ENCODE measurements at places on chromosomes 6 and 20. TPM values are rescaled to one million over a fixed set of nuclear protein-coding genes. Genes with fewer than 3 reads are reported as not detected.

DNA sequence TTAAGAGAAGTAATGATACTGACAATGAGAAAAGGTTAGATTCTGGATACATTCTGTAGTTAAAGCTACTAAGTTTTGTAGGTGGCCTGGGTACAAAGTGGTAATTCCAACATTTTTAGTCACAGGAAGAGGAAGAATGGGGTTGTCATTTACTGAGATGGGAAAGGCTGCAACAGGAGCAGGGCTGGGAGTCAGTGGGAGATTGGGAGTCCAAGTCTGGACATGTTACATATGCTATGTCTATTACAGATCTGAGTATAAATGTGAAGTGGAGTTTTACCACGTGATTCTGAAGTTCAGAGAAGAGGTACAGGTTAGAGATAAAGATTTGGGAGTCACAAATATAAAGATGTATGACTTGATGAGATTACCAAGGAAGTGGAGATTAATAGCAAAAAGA is 116.2 kb downstream of the RWDD2A start:
- DNase-seq = no peak

DNA sequence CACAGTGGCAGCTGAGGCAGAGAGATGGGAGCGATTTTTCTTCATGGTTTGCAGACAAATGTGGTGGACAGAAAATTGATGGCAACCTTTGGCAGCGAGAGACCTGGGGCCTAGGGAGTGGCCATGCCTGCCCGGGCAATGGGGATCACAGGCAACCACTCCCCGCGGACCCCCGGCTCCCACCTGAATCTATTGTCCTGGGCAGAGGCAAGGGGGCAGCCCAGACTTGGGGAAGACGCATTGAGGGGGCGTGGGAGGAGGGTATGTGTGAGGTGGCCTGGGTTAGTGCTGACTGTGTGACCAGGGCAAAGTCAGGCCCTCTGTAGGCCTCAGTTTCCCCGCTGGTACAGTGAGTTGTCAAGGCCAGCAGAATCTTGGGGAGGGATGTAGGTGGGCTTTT is 53.6 kb upstream of the BLCAP start:
- no peak for DNase-seq

DNA sequence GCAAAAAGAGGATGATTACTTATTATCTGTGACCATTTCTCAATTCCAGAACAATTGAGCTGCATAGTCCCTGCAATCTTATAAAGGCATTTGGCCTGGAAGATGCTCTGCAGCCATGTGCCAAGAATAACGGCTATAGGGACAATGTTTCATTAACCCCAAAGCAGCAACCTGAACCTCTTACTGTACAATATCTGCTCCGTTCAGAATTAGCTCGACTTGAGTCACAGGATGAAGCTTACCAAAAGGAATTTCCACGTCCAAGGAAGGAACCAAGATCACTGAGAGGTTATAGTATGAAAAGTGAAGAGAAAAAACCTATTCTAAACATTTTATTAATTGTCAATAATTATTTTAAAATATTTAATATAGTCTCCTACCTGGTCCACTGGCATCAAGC is 167.3 kb upstream of the GMDS start:
- DNase-seq = no peak

DNA sequence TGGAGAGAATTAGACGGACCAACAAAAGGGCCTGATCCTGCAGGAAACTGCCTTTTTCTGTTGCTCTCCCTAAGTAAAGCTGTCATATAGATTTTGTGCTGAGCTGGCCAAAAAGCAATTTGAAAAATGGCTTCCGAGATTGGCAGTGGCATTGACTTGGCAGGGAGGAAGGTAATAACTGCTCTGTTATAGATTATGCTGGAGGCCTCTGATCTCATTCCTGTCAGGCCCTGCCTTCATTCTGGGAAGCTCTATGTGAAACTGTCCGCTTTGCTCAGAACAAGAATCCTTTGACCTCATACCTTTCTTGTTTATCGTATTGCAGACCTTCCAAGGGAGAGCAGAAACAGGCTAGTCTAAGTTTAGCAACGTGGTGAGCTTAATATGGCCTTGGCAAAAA is 234.4 kb downstream of the PHACTR1 start:
- no peak for DNase-seq

- DNase-seq = peak; percentile 61
Measured at GRCh38 chr20:6651016-6651415, 116.5 kb upstream of the BMP2 start.

DNA sequence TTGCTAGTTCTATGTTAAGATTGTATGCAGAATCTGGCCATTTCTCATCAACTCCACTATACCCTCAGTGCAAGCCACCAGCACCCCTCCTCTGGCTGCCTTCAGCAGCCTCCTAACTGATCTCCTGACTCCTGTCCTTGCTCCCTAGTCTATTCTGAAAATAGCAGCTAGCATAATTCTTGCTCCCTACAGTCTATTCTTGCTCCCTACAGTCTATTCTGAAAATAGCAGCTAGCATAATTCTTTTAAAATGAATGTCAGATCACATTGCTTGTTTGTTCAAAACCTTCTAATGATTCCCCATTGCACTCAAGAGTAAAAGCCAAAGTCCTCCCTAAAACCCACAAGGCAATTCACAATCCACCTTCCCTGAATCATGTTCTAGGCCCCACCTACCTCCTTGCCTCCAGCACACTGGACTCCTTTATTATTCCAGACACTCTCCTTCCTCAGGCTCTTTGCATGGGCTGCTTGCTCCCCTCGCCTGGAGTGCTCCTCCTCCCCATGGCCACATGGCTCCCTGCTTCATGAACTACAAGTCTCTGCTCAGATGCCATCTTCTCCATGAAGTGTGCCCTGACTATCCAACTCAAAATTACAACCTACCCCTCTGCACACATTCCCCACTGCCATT is 164.2 kb upstream of the TNFAIP3 start:
- DNase-seq = no peak

DNA sequence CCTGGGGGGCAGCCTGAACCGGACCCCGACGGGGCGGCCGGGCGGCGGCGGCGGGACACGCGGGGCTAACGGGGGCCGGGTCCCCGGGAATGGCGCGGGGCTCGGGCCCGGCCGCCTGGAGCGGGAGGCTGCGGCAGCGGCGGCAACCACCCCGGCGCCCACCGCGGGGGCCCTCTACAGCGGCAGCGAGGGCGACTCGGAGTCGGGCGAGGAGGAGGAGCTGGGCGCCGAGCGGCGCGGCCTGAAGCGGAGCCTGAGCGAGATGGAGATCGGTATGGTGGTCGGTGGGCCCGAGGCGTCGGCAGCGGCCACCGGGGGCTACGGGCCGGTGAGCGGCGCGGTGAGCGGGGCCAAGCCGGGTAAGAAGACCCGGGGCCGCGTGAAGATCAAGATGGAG is 636 bp downstream of the SRF start:
- DNase-seq = no peak

DNA sequence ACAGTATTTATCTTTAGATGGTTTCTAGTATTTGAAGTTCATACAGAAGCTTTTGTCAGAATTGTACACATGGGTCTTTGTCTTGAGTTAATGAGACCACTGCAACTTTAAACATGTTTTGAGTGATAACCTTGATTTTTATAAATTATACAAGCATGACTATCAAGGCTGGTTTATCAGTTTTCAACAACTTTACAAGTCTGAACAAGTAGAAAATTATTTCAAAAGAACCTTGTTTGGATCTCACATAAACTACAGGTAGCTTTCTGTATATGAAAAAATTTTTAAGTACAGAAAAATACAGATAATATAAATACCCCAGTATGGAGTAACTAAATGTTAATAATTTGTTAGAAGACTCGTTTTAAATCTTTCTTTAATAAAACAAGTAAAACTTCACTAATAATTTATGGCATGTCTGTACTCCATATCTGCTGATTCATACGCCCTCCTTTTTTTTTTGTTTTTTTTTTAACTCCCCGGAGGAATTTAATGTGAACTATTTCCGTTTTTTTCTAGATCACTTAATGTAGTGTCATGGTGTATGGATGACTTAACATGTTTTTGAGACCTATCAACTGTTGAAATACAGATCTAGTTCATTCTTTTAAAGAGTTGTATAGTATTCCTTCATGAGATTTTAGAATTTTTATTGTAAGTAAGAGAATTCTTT is 18.3 kb downstream of the VAPB start:
- no peak for DNase-seq

- no peak for DNase-seq
Measured at GRCh38 chr6:5850848-5851255, 155.9 kb downstream of the NRN1 start.

GRCh38 chr20:16539280-16540021 is 33.8 kb downstream of the KIF16B start:
- no peak for DNase-seq

DNA sequence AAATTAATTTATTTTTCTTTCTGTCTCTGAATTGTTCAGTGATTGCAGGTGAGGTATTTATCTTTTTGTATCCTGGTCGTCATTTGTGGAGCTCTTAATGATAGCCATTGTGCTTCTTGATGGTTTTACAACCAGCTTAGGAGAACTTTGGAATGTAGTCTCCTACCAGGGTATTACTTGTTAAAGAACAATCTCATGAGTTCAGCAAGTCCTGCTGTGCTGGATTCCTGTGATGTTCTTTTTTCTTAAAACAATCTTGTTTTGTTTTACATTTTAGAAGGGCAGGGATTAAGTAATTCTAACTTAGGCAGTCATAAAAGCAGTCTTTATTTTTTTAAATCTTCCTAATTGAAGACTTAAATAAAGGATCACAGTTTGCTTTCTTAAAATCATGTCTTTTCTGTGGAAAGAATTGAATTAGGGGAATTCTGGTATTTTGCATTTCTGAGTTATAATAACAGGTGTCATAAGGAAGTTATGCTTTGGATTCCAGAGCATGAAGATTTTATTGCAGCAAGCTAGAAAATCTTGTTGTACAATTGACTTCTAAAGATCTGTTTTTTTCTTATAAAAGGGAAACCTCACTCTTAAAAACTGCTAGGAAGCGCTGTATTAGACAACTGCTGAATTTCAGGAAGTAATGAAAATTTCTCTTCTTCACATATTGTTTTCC is 23.7 kb downstream of the RIOK1 start:
- DNase-seq = no peak

DNA sequence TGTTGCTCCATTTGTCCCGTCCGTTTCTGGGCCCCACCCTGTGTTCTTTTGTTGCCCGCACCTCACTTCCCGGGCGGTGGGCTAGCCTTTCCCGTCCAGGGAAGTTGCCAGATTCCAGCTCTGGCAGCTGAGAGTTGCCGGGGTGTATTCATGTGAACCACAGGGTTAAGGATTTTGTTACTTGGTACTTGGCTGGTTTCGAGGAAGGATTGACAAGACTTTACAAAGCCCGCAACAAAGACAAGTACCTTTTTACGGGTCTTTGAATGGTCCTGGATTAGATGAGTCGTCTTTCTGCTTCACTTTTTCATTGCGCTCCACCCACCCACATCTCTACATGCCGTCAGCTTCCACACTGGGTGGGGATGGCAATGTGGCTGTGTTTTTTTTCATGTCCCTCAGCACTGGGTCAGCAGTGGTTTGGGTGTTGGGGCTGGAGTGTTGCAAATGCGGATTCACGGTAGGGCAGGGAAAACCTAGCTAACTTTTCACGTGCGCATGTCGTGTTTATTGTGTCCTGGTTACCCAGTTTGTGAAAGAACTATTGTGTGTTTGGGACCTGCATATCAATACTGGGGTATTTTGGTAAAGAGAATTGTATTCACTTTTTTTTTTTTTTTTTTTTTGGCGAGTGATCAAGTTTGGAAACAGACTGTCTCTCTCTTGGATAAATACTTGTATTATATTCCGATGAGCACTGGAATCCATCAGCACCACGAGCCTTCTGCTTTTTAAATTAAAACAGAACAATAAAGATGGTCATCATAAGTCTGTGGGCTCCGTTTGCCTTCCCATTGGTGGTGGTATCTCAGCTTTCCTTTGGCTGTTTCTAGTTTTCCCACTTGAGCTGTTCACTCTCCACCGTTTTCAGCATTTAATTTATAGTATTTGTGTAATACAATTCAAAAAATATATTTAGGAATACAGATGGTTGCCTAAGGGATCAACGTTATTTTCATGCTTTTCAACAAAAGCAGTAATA is 1.2 kb downstream of the DUSP22 start:
- DNase-seq = no peak

The MAD2L1BP gene
- total RNA-seq = 16.8 TPM

DNA sequence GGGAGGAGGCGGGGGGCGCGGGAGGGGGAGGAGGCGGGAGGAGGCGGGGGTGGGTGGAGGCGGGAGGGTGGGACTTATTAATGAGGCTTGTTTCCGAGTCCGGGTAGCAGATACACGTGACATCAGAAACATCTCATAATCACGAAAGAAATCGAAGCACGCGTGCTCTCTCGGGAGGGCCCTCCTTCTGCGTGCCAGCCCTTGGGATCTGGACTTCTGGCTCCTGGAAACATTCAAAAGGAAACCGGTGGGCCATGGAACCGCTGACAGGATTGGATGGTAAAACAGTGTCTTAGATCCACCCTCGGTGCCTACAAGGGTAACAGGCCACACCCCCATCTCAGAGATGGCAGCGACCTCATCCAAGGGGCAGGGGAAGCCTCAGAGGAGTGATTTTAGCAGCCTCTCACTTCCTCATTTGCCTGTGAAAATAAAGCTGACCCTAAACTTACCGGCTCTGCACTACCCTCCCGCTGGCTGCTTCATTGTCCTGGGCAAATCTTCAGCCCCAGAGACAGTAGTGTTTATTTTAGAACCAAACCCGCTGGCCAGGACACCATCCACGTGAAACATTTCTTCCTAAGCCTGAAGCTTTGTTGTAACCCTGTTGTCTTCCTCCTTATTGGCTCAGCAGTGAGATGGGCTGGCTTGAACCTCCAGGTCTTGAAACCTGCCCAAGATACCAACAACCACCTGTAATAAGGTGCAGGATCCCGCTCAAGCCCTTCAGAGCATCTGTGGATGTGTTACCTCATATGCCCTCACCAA is 97.5 kb downstream of the PSMG4 start:
- DNase-seq = peak; percentile 83

The GDAP1L1 gene
- total RNA-seq = not detected

- no peak for DNase-seq
Measured at GRCh38 chr6:36697481-36697903, at the start of gene RAB44. TSS of gene RAB44 (plus strand) at chr6:36697826. CDS start at chr6:36704236, 6,410 bp downstream.

DNA sequence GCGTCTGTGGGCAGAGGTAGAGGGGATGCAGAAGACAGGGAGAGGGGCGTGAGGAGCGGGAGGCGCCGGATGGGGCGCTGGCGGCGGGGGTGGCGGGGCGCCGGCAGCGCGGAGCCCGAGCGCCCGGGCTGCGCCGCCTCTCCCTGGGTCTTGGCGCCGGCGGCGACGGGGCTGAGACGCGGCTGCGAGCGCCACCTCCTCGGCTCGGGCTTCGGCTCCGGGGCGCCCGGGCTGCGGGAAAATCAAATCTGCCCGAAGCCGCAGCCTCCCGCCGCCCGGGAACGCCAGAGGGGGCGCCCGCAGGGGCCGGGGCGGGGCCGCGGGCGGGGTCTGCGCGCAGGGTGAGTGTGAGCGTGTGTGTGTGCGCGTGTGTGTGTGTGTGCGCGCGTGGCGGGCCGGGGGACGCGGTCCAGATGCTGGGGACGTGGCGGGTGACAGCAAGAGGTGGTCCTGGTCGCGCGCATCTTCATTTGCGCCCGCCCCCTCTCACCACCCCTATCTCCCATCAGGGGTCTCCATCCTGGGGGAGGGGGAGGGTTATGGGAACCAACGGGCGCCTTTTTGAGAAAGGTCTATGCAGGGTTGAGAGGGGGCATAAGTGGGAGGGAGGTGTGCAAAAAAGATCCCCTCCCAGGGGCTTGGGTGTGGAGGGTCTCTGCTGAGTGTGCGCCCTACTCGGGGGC is 646 bp upstream of the CPNE5 start:
- peak; percentile 66 for DNase-seq
